Activated naive CD4-positive, alpha-beta T cell treated with anti-CD3 and anti-CD28 coated beads, Interleukin-2, amount 10 ng/mL, durations not matched to agents 7 days and 5 days (primary cell): ENCODE measurements at places on chromosomes 16 and 17.

DNA sequence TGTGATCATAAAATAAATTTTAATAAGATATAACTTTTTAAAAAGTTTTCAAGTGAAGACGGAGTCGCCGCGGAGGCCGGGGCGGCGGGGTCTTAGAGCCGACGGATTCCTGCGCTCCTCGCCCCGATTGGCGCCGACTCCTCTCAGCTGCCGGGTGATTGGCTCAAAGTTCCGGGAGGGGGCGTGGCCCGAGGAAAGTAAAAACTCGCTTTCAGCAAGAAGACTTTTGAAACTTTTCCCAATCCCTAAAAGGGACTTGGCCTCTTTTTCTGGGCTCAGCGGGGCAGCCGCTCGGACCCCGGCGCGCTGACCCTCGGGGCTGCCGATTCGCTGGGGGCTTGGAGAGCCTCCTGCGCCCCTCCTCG is at the start of gene FOXC2:
TSS of gene FOXC2 (plus strand) at position 229 of the 365 bp plus-strand sequence. CDS start 507 bp downstream, outside the sequence.
- H3K27me3 ChIP-seq = peaks cover 93% of the 10 kb centered on the region
- peak; percentile 60 for DNase-seq
- H3K36me3 ChIP-seq = no peaks in the 10 kb centered on the region

DNA sequence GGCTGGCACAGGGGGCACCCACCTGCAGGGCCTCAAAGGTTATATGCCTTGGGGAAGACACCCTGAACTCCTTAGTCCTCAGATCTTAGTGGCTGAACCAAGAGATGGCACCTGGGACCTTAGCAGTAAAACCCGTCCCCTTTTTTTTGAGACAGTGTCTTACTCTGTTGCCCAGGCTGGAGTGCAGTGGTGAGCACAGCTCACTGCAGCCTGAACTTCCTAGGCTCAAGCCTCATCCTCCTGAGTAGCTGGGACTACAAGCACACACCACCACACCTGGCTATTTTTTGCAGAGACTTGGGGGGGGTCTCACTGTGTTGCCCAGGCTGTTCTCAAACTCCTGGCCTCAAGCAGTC is 237.2 kb downstream of the MRTFB start:
- H3K27ac ChIP-seq = peak overlapping the region; percentile 91
- H3K4me1 ChIP-seq = peaks cover 43% of the 10 kb centered on the region
- H3K27me3 ChIP-seq = peaks cover 24% of the 10 kb centered on the region
- no peak overlapping the region for H3K4me3 ChIP-seq

GRCh38 chr17:59846394-59847165 is 46.2 kb downstream of the TUBD1 start:
- H3K4me3 ChIP-seq = peak overlapping the region; percentile 3
- DNase-seq = no peak
- H3K4me1 ChIP-seq = peaks cover 80% of the 10 kb centered on the region

DNA sequence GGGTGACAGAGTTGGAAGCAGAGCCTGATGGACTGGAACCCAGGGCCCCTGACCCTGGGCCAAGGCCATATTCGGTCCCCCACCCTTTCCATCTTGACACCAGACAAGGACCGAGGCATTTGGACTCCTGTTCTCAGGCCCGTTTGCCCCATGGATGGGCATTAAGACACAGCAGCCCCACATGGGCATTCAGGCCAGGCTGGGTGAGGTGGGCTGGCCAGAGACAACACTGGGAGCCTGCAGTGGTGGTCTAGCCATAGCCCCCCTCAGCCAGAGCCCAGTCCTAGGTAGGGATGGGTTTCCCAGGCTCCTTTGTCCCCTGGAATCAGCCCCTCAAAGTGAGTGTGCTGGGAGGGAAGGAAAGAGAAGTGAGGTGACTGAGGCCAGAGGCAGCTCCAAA is 1.6 kb downstream of the PDK2 start:
- H3K4me3 ChIP-seq = peak overlapping the region; percentile 97
- peaks cover 34% of the 10 kb centered on the region for H3K4me1 ChIP-seq
- no peak for DNase-seq
- H3K27ac ChIP-seq = no peak overlapping the region

DNA sequence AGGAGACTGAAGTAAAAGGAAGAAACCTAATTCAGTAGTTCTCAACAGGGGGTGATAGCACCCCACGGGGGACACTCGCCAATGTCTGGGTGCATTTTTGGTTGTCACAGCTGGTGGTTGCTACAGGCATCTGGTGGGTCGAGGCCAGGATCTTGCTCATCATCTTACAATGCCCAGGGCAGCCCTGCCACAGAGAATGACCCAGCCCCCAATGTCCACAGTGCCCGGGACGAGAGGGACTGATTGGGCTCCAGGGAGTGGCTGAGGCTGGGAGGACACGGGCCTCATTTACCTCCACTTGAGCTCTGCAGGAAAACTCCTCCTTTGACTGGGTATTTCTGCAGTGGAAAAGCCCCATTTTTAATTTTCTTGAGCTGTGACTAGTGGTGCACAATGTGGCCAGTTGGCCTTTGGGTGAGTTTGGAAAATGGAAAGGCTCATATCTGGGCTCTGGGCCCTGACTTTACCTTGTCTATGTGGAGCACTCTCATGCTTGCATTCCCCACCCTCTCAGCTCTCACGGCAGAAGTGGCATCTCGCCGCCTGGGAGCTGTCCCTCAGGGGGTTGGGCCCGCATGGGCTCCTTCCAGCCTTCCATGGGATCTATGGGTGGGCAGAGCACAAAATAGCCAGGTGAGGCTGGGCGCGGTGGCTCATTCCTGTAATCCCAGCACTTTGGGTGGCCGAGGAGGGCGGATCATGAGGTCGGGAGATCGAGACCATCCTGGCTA is 37.7 kb upstream of the IRF8 start:
- no peak overlapping the region for H3K4me3 ChIP-seq
- H3K4me1 ChIP-seq = peaks cover 2% of the 10 kb centered on the region
- no peak overlapping the region for H3K27ac ChIP-seq
- H3K27me3 ChIP-seq = peaks cover 25% of the 10 kb centered on the region
- no peak for DNase-seq

GRCh38 chr16:642189-643049 is 791 bp downstream of the MCRIP2 start:
- peak overlapping the region; percentile 68 for H3K4me3 ChIP-seq
- peak overlapping the region; percentile 33 for H3K27ac ChIP-seq
- H3K27me3 ChIP-seq = no peaks in the 10 kb centered on the region
- peak; percentile 63 for DNase-seq
- H3K4me1 ChIP-seq = peaks cover 12% of the 10 kb centered on the region
- H3K36me3 ChIP-seq = no peaks in the 10 kb centered on the region
